ENCODE measurements at places on chromosomes 5 and 9. TPM values are rescaled to one million over a fixed set of nuclear protein-coding genes. Genes with fewer than 3 reads are reported as not detected.

GRCh38 chr5:114418176-114419066, 56.6 kb downstream of the KCNN2 start:
- DNase-seq = peak; percentile 57

DNA sequence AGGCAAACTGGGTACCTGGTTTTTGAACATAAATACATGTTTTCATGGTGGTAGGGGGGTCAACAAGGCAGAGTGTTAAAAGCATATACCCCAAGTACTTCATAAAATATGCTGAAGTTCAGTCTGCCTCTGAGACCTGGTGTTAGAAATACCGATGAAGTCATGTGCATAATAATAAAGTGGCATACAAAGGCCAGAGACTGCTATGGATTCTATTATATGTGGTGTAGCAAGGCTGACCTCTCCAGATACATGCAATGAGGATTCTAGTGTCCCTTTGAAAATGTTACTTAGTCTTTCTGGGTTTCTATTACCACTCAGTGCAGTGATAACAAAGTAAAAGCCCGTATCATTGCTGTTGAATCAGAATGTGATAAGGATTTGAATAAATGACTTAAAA, 487.5 kb upstream of the ZNF608 start:
- DNase-seq = no peak

Gene IFNA13
- total RNA-seq = not detected

- DNase-seq = no peak
Observed at GRCh38 chr5:177133853-177134696, 502 bp downstream of the NSD1 start.

- DNase-seq = no peak
Observed at GRCh38 chr9:76425677-76426453, 31.6 kb upstream of the RFK start.

- no peak for DNase-seq
Observed at GRCh38 chr9:99023831-99024230, 80.1 kb downstream of the COL15A1 start.

Gene AJM1
- 1.2 TPM for total RNA-seq

Gene ARSK
- 8.7 TPM for total RNA-seq

- DNase-seq = no peak
Observed at GRCh38 chr5:9124071-9124470, 421.8 kb downstream of the SEMA5A start.

GRCh38 chr5:122121479-122122465, 7.6 kb upstream of the ZNF474 start:
- no peak for DNase-seq

- no peak for DNase-seq
Observed at GRCh38 chr5:106171132-106171531, 1499.6 kb downstream of the EFNA5 start.

Measured in spinal cord (tissue), 10 donors.